ENCODE measurements at places on chromosomes 16 and 17. TPM values are rescaled to one million over a fixed set of nuclear protein-coding genes. Genes with fewer than 3 reads are reported as not detected.

DNA sequence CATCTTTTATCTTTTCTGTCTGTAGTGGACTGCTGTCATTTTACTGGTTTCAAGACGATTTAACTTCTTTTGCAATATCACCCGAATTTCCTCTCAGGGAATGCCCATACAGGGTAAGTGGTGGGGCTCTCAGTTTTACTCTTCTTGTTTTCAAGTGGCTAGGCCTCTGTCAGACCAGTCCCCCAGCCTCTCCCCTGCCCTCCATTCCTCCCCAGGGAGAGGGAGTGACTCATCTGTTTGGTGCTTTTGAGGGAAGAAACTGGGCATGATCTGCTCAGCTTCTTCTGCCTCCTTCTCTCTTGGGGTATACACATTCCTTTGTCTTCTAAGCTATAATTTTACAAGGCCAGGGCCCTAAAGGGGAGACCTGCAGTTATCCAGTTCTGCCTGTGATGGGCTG lies 332.0 kb downstream of the CBLN1 start:
- no peak for DNase-seq

DNA sequence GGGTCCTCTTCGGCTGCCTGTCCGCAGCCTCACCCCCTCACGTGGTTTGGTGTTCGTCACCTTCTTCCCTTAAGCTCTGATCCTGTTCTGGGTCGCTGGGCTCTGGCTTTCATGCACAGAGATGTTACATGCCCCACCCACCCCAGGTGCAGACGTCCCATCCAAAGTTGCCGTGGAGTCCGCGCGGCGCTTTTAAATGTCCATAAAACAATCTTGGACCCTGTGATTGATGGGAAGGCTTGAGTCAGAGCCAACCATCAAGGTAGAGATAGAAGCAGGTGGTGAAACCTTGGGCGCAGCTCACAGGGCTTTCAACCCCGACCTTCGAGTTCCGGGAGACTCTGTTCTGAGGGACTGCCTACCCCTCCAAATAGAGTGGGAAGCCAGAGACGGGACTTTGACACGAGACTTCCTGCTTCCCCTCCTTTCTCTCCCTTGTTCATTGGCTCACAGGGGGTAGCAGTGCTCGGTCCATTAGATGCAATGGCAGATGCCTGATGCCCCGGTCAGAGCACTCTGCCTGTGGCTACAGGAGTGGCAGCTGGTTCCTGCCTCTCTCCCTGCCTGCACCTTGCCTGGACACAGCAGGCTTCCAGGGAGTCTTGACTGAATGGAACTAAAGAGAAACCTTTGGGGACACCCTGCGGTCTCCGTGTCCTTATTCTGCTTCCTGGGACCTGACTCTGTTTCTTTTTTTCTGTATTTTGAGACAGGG lies 4.0 kb downstream of the ENGASE start:
- no peak for DNase-seq

The EVPLL gene
- not detected for total RNA-seq

DNA sequence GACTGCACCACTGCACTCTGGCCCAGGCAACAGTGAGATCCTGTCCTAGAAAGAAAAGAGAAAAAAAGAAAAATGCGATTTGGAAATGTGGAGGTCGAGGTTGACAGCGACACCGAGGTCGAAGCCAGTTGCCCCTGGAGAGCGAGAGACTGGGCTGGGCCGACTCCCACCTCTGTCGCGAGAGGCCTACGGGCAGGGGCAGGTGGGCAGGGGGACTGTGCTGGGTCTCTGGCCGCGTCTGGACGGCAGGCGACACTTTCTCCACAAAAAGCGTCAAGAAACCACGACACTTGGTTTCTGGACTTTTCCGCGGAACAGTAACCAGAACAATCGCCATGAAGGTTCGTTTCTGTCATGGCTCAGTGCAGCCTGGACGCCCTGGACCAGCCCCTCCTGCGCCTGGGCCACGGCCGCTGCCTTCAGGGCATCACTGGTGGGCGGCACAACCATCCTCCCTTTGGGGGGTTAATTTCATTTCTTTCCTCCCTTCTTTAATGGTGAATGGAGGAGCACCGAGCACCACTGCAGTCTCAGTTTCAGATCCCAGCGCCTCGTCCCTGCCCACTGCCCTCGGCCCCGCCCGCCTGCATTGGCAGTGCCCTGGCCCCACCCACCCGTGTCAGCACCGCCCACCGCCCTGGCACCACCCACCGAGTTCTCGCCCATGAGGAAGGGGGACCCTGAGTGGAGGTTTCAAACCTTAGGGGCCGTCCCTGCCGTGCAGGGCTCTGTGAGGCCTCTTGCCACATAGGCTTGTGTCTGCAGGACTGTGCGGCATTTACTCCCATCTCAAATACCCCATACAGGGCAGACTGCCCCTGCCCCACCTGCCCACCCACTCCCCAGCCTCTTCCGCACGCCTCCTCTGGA lies 18.5 kb upstream of the CDH15 start:
- DNase-seq, result no peak

DNA sequence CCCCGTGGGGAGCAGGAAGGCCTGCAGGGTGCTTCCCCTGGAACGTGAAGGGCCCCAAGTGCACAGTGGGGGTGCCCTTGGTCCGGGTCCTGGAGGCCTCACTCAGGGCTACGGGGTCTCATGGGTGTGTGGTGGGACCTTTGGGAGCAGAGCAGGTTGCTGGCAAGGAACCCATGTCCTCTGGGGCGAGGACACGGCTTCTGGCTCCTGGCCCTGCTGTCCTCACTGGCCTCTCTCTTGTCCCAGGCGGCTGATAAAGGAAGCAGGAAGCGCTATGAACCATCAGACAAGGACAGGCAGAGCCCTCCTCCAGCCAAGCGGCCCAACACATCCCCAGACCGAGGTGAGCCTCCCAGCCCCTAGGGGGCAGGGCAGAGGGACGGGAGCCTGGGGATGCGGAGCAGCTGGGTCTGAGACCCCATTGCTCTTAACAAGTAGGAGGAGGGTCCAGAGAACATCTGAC lies 9.8 kb upstream of the IL17C start:
- peak; percentile 46 for DNase-seq

DNA sequence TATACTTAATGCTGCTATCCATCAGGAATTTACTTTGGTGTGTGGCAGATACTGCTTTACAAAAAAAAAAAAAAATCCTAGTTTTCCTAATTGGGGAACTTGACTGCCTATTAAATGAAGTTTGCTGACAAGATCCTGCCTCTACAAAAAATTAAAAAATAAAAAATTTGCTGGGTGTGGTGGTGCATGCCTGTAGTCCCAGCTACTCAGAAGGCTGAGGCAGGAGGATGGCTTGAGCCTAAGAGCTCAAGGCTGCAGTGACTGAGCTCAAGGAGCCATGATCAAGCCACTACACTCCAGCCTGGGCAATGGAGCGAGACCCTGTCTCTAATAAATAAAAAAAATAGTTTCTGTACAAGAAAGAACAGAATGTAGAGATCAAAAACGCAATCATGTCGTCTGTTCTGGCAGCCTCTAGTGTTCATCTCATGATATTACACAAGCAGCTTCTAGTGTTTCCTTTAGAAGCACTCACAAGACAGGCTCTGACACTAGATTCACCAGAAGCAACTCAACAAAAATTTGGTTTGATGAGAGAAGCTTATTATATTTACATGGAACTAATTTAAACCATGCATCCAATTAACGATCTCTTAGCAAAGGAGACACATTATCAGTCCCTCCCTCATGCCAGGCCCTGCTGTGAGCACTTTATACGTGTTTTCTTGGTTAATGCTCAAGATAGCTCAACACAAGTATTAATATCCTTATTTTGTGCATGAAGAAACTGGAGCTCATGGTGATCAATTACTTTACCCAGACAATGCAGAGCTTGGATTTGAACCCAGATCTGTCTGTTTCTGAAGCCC lies 6.8 kb upstream of the KRTAP17-1 start:
- peak; percentile 23 for DNase-seq
